ENCODE measurements at places on chromosomes 5 and 9.

GRCh38 chr9:5549658-5550650 lies 39.6 kb downstream of the PDCD1LG2 start:
- no peak for DNase-seq

- DNase-seq = no peak
Observed at GRCh38 chr9:98021306-98022040, 35.1 kb upstream of the NANS start.

GRCh38 chr5:83518319-83519061 lies 46.9 kb downstream of the VCAN start:
- DNase-seq = no peak

- DNase-seq = no peak
Observed at GRCh38 chr5:180284149-180284548, 7.7 kb downstream of the MAPK9 start.

GRCh38 chr5:116572350-116573278 lies 2.0 kb downstream of the SEMA6A start:
- DNase-seq = no peak

GRCh38 chr9:108552459-108553040 lies 303.2 kb downstream of the ACTL7B start:
- no peak for DNase-seq

DNA sequence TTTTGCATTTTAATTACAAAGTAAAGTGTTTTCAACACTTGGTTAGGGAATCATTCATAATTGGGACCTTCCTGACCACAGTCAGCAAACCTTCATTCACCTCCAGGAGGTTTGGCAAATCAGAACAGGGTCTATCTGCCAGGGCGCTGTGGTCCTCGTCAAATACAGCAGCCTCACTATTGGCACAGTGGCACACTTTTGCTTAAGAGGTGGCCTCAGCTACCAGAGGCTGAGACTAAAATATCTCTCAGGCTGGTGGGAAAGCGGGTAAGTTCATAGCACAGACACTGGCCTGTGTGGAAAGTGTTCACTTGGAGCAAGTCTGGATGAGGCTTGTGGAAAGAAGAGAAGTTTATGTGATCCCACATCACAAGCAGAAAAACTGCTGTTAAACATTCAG lies 268.6 kb upstream of the DAPK1 start:
- DNase-seq = no peak

Data from stimulated activated CD8-positive, alpha-beta memory T cell treated with anti-CD3 and anti-CD28 coated beads, Interleukin-2, amount 100 ng/mL, for 1 hour (primary cell).